Activated B cell treated with CpG ODN at 0.5 μM for 24 hours (primary cell): ENCODE measurements at places on chromosomes 1 and 21. TPM values are rescaled to one million over a fixed set of nuclear protein-coding genes. Genes with fewer than 3 reads are reported as not detected.

The FCMR gene
- total RNA-seq = 134 and 146 TPM in 2 replicates

The GSTM5 gene
- 0.04 TPM in 1 of 2 replicates, not detected in the other for total RNA-seq

The BTBD19 gene
- 25.8 and 27.6 TPM in 2 replicates for total RNA-seq

The CYP4B1 gene
- not detected in 2 replicates for total RNA-seq

The ZFP69B gene
- 8.9 and 10.4 TPM in 2 replicates for total RNA-seq

The ZBTB8A gene
- total RNA-seq = 0.11 and 0.24 TPM in 2 replicates

The CACNA1S gene
- not detected in 2 replicates for total RNA-seq

The SNIP1 gene
- total RNA-seq = 34.7 and 35.7 TPM in 2 replicates

The UBQLN4 gene
- 28.1 and 32.5 TPM in 2 replicates for total RNA-seq
